Activated CD4-positive, CD25-positive, alpha-beta regulatory T cell (primary cell): ENCODE measurements at places on chromosomes 2 and 18.

- DNase-seq, result no peak
Measured at GRCh38 chr2:233079473-233079877, 19.3 kb downstream of the INPP5D start.

GRCh38 chr18:57436191-57436964, 1.2 kb downstream of the ONECUT2 start:
- no peak for DNase-seq

DNA sequence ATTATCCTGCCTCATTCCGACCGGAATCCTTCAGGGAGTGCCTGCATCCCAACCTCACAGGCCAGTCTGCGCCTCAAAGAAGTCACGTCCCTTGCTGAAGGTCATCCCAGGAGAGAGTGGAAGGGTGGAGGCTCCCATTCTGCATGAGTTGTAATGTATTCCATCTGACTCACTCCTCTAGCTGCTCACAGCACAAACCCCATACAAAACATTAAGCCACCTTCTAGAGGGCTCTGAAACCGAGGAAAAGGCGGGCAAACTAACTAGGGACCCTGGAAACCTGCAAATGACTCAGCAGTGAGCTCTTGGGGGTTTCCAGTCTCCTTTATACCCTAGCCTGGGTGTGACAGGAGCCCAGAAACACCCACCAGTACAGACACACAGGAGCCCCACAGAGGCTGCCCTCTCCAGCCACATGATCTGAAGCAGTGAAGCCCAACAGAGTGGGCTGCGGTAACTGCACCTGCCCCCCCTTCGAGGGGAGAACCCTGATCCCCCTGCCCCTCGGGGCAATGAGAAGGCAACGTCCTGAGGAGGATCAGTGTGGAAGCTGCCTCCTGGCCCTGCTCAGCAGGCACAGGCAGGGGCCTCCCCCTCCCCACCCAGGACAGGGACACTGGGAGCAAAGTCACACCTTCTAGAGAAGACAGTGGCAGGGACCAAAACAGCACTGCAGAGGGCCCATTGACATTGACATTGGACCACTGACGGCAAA, 69.3 kb upstream of the SNTG2 start:
- no peak for DNase-seq

- DNase-seq, result no peak
Measured at GRCh38 chr2:33268246-33268831, 208.1 kb upstream of the RASGRP3 start.

- no peak for DNase-seq
Measured at GRCh38 chr2:39411181-39411944, 25.7 kb downstream of the MAP4K3 start.

GRCh38 chr2:227221120-227221519, 56.7 kb downstream of the COL4A3 start:
- no peak for DNase-seq

GRCh38 chr2:229612384-229612971, 101.9 kb downstream of the DNER start:
- DNase-seq, result no peak

- DNase-seq, result no peak
Measured at GRCh38 chr18:38353149-38353548, 787.6 kb upstream of the CELF4 start.

DNA sequence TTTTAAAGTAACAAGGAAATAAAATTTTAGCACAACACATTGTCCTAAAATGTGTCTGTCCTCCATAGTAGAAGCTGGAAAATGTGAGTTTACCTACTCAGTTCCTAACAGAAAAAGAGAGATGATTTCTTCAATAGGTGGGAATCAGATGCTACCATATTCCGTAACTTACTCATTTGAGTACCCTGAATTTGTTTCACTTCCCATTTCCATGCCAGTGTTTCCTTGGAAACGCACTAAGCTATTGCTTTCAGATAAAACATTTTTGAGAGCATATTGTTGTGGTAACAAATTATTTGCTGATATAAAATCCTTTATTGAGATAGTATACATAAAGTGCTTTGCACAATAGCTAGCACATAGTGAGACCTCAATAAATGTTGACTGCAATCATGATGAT, 137.5 kb upstream of the BARD1 start:
- no peak for DNase-seq

- DNase-seq, result no peak
Measured at GRCh38 chr2:199830531-199830930, 20.5 kb downstream of the FTCDNL1 start.

DNA sequence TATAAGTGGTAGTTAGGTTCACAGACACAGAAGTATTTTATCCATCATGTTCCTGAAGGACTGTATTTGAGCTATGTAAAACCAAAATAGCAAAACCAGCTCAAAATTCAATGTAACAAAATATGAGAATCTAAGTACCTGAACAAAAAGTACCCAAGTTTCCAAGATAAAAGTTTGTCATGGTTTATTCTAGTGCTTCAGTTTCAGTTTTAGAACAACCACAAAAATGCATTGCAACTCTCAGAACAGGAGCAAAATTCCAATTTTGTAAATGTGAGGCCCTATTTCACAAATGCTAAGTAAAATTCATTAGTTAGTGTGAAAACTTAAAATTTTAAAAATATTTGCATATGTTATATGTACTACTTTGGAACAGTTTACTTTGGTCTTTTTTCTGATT, 5.0 kb upstream of the ALPK2 start:
- no peak for DNase-seq

- DNase-seq, result no peak
Measured at GRCh38 chr2:7479603-7480002, 562.4 kb downstream of the RNF144A start.

DNA sequence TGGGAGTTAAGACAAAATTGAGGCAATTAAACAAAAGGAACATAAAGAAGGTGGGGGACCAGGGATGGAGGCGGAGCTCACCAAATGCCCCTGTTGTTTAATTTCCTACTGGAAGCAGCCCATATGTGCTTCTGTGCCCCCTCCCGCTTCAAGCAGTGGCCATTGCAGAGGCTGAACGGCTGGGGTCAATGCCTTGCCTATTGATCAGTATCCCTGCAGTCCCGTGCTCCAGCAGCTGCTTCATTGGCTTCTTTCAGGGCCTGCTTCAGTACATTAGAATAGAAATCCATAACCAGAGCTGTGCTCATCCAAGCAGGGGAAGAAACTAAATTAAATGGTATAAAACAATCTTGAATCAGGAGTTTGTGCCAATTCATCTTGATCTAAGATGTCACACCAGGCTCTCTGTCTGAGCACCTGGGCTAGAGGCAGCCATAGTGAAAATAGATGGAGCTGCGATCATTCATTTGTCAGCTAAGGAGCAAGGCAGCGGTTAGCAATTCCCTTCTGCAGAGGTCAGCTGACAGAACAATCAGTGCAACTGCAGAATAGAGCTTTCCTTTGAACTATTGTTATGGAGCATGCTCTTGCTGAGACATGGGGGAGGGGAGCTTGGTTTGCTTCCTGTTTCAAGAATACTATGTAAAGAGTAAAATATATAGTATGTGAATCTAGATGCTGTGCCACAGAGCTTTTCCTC, 222.4 kb downstream of the WDR7 start:
- DNase-seq, result no peak
